Activated CD8-positive, alpha-beta memory T cell treated with anti-CD3 and anti-CD28 coated beads for 4 hours (primary cell): ENCODE measurements at places on chromosomes 6 and 20.

DNA sequence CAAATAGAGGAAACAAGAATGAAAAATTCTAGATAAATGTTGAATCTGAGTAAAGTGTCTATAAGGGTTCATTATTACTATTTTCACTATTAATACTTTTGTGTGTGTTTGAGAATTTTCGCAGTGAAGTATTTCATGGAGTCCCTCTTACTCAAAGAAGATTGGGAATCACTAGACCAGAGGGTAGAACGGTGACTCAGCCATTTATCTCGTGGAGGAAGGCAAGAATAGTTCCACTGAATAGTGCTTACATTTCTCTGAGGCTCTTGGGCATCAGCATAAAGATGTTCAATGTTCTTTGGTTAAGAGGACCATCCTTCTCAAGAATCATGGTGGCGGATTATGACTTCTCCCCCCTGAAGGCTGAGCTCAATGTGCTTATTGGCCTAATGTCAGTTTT, 376.7 kb upstream of the ARID1B start:
- no peak for DNase-seq

- no peak for DNase-seq
Observed at GRCh38 chr20:60244373-60245146, 286.3 kb downstream of the CDH26 start.

- no peak for DNase-seq
Observed at GRCh38 chr20:43726811-43727338, at the start of gene GTSF1L. TSS of gene GTSF1L (minus strand) at chr20:43727002. CDS start at chr20:43726694, 308 bp downstream.

DNA sequence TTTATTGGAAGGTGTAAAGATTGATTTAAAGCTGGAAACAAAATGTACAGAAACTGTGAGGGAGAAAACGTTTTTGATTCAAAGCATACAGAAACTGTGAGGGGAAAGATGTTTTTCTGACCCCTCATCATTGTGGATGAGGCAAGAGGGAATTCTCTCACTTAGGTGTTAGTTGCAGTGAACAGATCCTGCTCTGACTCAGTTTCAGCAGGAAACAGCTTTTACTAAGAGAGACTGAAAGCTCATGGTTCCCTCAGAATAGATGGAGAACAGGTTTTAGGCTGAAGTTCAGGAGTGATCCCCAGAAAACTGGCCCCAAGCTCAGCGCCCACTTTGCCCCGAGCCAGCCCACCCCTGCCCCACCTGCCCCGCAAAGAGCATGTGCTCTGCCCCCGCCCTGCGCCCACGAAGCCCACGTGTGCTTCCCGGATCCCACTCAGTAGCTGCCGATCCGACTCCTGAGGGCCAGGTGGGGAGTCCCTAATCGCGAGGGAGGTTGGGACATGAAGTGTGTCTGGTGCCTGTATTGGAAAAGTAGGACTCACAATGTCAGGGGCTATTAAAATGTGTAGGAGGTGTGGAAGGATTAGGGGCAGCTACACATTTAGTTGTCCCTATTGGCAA, 41.2 kb downstream of the DUSP22 start:
- no peak for DNase-seq

DNA sequence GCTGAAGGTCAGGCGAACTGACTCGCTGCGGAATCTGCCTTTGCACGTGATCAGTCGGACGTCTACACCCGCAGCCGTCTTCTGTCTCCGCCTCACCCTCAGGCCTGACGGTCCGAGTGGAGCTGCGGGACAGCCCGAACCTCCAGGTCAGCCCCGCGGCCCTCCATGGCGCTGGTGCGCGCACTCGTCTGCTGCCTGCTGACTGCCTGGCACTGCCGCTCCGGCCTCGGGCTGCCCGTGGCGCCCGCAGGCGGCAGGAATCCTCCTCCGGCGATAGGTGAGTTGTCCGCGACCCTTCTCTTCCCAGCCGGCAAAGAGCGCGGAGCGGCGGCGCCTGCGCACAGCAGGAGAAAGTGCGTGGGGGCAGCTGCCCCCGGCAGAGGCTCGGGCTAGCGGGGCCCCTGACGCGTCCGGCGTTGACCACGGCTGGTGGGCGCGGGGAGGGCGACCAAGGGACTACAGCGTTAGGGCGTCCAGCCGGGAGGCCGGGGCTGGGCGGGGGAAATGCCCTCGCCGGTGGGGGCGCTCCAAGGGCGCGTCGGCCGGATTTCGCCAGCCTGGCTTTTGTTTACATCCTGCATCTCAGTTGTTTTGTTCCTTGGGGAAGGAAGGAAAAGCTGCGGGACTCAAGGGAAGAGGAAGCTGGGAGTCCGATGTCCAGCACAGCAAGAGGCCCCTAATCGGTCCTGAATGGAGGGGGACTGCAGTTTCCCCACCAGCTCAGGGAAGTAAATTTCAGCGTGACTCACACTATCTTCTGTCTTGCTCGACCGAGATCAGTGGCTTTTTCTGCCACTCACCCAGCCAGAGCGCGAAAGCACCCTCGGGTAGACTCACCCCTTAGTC, at the start of gene SMPDL3A:
Gene SMPDL3A, plus strand, starts transcription at position 77 of the 846 bp plus-strand sequence. Its CDS starts 89 bp downstream, at position 166.
- no peak for DNase-seq

- no peak for DNase-seq
Observed at GRCh38 chr6:148175550-148176188, 167.0 kb upstream of the SASH1 start.

GRCh38 chr6:116370760-116371119, at the start of gene DSE:
TSS of gene DSE (plus strand) at chr6:116370947. CDS start at chr6:116399251, 28,304 bp downstream.
- peak; percentile 51 for DNase-seq
